ENCODE measurements at places on chromosomes 2 and 18.

DNA sequence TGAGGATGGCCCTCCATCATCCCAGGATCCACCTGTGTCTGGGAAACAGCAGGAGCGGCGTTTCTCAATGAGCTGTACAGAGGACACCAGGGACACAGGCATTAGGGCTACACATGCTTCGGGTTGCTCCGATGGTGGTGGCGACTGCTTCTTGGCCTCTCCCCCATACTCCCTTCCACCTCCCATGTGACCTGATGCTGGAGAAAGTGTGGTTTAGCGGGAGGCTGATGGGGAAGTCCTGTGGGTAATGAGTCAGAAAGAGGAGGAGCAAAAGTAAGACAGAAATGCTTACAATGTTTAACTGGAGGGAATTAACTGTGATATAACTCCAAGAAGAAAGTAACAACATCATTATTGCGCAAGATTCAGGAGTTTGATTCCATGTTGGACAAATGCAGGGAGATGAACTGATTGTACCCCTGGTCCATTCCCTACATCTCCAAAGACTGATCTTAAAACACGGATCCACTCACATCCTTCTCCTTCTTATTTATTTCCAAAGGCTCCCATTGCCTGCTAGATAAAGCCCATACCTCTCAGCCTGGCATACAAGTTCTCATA, 186.6 kb downstream of the NRP2 start:
- no peak for DNase-seq

DNA sequence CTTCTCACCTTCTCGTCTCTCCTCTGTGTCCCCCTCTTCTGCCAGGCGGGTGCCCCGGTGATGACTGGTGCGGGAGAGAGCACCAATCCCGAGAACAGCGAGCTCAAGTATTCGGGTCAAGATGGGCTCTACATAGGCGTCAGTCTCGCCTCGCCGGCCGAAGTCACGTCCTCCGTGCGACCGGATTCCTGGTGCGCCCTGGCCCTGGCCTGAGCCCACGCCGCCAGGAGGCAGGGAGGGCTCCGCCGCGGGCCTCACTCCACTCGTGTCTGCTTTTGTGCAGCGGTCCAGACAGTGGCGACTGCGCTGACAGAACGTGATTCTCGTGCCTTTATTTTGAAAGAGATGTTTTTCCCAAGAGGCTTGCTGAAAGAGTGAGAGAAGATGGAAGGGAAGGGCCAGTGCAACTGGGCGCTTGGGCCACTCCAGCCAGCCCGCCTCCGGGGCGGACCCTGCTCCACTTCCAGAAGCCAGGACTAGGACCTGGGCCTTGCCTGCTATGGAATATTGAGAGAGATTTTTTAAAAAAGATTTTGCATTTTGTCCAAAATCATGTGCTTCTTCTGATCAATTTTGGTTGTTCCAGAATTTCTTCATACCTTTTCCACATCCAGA, 31.3 kb downstream of the GATA6 start:
- no peak for DNase-seq

DNA sequence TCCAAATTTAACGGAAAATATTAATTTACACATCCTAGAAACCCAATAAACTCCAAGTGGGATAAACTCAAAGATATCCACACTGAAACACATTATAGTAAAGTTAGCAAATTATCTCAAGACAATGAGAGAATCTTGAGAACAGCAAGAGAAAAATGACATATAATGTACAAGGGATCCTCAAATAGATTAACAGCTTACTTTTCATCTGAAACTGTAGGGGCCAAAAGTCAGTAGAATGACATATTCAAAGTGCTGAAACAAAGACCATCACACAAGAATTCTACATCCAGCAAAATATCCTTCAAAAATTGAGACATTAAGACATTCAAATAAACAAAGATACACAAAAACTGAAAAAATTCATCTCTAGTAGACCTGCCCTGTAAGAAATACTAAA, 18.7 kb upstream of the METTL21A start:
- DNase-seq, result no peak

DNA sequence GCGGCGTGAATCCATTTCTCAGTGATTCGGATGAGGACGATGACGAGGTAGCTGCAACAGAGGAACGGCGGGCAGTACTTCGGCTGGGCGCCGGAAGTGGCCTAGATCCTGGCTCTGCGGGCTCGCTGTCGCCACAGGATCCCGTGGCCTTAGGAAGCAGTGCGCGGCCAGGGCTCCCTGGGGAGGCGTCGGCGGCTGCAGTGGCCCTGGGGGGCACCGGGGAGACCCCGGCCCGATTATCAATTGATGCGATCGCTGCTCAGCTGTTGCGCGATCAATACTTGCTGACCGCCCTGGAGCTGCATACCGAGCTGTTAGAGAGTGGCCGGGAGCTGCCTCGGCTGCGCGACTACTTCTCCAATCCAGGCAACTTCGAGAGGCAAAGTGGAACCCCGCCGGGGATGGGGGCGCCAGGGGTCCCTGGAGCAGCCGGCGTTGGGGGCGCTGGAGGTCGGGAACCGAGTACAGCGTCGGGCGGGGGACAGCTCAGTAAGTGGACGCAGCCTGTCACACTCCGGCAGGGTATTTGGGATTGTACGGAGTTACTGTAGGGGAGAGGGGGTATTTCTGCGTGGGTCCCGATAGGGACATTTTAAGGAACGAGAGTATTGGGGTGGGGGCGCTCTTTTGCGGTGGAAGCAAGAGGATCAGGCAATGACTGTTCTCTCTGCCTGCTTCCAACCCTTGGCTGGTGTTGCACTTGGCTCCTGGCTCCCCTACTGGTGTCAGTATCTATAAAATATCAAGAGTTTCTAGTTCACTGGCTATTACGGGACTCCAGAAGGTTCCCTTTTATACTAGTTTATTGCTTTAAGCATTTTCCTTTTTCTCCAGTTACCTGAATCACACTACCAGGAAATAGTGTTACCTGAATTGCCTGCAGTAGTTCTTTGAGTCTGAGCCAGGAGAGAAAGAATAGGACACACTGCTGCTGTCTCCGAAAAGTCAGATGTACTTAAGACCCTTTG, 772 bp downstream of the RELCH start:
- DNase-seq, result no peak

DNA sequence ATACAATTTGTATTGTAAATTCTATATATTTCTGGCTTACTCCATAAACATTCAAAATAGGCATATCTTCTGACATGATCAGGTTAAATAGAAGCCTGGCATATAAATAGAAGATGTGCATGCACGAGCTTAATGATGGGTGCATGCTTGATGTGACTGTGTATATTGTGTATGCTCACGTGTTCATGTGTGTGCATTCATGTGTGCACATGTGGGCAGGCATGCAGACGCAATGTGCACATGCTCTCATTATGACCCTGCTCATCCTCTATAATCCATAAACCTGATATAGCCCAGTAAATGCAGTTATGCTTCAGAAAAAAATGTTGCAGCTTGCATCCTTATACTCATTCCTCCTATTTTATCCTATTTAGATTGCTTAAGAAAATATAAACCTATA, 29.2 kb downstream of the RAB27B start:
- no peak for DNase-seq

DNA sequence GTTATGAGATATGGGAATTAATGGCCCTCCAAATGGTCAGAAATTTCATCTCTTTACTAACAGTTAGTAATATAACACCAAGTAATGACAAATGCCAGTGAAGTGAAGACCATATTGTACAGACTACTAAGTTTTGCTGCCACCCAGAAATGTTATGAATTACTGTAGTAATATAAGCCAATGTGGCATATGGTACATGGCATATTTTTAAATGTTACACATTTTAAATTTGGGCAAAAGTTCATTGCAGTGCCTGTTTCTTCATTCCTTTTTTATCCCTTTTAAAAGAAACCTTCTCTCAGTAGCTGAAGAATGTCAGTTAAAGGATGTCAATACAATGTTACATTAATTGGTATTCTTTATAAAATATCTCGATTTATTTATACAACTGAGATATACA, 626.5 kb upstream of the SLC8A1 start:
- no peak for DNase-seq

- DNase-seq, result no peak
These were observed 615.6 kb upstream of the SOX11 start for GRCh38 chr2:5076599-5076998.

GRCh38 chr2:6475155-6475940, 390.4 kb downstream of the CMPK2 start:
- DNase-seq, result no peak

GRCh38 chr2:156088587-156088986, 243.9 kb downstream of the NR4A2 start:
- no peak for DNase-seq

DNA sequence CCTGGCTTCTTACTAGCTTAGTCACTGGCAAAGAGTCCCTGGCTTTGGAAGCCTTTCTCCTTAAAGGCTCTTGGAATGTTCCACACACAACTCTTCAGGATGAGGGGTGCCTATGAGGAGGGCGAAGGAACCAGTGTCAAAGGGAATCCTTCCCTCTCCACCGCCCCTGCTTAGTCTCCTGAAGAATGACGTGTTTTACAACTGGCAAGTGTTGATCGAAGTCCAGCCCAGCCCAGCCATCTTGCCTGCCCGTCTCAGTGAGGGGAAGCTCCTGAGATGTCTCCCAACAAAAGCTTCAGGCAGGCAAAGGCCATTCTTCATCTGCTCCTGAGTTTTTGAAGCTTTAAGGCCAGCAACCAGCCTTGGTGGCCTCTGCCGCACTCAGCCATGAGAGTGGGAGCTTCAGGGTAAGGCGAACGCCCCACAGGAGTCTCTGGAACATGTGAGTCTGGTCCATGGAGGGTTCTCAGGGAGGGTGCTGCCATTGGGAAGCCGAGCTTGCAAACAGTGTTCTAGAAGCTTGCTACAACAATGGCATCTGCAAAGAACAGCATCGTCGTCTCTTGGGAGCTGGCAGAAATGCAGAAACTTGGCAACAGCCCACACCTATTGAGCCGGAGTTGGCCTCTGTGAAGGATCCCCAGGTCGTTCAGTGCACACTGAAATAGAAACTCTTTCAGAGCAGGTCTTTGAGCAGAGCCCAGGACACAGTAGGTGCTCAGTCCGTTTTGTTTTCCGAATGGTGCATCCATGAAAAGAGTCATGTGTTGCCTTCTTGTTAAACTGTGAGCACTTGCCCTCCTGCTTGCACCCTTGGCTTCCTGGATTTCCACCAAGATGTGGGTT, 220.7 kb downstream of the SEPTIN10 start:
- no peak for DNase-seq

DNA sequence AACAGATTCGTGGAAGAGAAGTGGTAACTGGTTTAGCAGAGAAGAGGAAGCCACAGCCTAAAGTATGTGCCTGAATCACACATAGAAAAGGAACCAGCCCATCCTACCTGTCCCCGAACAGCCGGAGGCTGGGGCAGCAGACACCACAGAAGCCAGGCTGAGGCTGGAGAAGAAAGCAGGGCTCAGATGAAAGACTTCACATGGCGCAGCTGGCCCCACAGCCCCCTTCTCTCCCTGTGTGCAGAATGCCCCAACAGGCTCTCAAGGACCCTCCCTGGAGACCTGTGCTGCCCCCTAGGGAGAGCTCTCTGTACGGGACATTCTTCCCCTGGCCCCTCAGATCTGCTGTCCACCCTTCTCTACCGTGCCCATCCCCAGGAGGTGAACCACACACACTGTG, 83.5 kb upstream of the RAB12 start:
- no peak for DNase-seq

- no peak for DNase-seq
These were observed 479 bp upstream of the ATP5F1A start for GRCh38 chr18:46098616-46098933.

- no peak for DNase-seq
These were observed 9.4 kb upstream of the AGFG1 start for GRCh38 chr2:227462462-227462951.

GRCh38 chr2:102977426-102978090, 215.7 kb downstream of the TMEM182 start:
- DNase-seq, result no peak

DNA sequence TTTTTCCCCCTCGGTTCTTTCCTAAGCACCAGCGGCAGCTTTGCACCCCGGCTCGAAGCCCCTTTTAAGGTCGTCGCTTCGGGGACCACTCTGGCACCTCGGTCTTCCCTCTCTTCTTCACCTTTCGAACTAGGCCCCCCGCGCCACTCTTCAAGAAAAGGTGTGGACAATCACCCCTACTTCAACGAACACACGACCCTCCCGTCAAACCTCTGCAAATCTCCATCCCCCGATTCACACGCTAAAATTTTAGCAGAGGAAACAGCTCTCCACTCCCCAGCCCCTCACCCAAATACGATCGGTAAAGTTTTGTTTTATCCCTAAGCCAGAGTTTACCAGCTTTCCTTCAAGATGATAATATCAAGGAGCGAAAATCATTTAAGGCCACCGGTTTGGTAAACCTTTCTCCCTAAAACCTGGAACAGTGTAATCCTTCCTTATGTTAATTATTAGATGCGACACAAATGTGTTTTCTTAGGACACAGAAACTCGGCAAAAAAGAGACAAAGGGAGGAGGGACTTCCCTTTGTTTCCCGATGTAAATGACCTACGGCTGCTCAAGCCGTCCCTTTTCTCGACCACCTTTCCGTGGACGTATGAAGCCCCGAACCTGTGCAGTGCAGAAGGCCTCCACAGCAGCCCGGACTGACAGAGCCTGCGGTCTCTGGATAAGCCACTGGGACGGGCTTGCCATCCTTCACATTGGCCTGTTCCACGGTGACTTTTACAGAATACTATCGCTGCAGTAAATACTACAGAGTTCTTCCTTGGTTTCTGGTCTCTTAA, 85.2 kb downstream of the RBMS1 start:
- DNase-seq, result no peak

- DNase-seq, result no peak
These were observed 214.4 kb upstream of the DSEL start for GRCh38 chr18:67730886-67731285.

GRCh38 chr2:170582751-170583463, 132.2 kb upstream of the SP5 start:
- DNase-seq, result no peak

DNA sequence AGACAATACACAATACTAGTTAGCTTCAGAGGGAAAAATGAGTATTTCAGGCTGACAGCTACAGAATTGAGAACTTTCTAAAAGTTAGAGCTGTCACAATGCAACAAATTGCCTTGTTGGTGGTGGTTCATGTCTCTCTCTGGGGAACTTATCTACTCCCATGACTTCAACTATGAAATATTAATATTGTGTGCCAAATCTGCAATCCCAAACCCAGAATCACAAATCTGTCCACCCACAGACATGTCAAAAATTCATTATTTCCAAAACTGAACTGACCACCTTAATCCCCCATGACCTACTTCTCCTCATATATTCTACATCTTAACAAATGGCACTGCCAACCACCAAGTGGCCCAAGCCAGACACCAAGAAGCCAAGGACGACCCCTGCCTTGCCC, 143.5 kb downstream of the TCF4 start:
- no peak for DNase-seq

DNA sequence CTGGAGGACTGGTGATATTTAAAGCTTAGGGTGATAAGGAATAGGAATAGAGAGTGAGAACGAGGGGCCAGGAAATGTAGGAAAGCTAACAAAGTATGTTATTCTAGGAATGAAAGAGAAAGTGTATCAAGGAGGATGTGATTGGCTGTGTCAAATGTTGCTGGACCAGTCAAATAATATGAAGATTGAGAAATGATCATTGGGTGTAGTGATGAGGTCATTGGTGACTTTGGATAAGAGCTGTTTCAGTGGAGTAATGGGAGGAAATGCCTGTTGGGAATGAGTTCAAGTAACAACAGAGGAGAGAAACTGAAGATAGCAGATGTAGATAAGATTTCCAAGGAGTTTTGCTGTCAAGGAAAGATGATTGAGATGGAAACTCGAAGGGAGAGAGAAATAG, 74.4 kb downstream of the UBE2E3 start:
- DNase-seq, result no peak

GRCh38 chr2:195570329-195570728, 86.7 kb upstream of the SLC39A10 start:
- DNase-seq, result no peak

GRCh38 chr2:149627111-149627801, 39.7 kb upstream of the MMADHC start:
- DNase-seq, result no peak

Data from NCI-H1417 treated with DMSO at 0.1 percent for 48 hours (cell line).